T-helper 2 cell (primary cell): ENCODE measurements at places on chromosomes 1 and 21.

DNA sequence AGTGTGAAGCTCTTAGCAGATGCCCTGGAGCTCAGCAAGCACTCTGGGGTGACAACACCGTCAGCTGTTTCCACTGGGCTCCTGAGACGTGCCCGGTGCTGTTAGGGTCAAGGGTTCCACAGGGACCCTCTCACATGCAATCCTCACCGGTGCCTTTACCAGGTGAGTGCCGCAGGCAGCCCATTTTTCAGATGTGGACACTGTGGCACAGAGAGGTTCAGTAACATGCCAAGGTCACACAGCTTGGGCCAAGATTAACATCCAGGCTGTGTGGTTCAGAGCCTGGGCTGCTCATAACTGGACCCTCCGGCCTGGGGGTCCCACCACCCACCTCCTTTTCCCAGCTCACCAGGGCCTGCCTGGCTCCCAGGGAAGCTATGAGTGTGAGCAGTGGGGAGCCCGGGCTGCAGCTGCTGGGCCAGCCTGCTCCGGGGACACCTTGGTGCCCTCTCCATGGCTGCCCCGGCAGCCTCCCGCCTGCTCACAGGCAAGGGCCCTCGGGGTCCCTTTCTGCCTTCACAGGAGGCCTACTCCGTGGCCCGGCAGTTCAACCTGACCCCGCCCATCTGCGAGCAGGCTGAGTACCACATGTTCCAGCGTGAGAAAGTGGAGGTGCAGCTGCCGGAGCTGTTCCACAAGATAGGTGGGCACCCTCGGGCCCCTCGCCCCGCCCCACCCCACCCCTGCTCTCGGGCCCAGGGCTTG is 49.3 kb downstream of the KCNAB2 start:
- no peak for DNase-seq

GRCh38 chr1:204409123-204409522 is 2.5 kb downstream of the PPP1R15B start:
- DNase-seq = no peak

DNA sequence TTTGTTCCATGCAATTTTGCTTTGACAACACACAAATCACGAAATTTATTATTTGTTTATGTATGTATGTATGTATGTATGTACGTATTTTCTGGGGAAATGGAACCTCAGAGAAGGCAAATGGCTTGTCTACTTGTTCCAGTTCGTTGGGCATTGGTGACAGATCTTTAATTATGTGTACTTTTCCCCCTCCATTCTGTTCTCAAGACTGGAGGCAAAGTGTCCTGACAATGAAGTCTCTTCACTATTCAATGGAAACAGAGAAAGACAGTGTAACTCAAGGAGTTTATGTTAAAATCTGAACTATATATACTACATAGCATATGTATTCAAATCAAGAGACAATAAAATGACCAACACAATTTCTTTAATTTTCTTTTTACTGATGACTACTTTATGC is 245.7 kb upstream of the PTBP2 start:
- no peak for DNase-seq

DNA sequence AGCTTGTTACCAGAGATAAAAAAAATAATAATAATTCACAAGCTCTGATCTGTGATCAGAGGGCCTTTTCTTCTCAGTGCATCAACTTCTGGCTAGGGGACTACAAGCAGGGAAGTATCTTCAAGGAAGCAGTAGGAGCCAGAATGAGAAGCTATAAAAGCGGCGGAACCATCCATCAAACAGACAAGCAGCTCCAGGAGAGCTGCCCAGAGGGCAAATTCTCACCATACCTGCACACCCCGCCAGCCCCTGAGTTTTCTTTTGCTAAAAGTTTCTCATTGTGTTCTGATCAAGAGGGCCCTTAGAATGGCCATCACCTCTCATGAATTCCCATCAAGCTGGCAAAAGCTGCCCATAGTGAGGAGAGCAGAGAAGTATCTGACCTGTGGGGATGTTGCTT is 99.4 kb downstream of the SMYD2 start:
- DNase-seq = no peak

- DNase-seq = no peak
These were observed 59.9 kb downstream of the SIPA1L2 start for GRCh38 chr1:232570007-232570406.

- DNase-seq = peak; percentile 49
These were observed 62.8 kb upstream of the LAX1 start for GRCh38 chr1:203702130-203702577.

GRCh38 chr1:218585511-218586184 is 240.5 kb downstream of the TGFB2 start:
- DNase-seq = no peak

GRCh38 chr1:179038528-179039281 is 13.0 kb downstream of the FAM20B start:
- DNase-seq = peak; percentile 84

- DNase-seq = no peak
These were observed 31.8 kb downstream of the ADGRL2 start for GRCh38 chr1:81832573-81832972.

DNA sequence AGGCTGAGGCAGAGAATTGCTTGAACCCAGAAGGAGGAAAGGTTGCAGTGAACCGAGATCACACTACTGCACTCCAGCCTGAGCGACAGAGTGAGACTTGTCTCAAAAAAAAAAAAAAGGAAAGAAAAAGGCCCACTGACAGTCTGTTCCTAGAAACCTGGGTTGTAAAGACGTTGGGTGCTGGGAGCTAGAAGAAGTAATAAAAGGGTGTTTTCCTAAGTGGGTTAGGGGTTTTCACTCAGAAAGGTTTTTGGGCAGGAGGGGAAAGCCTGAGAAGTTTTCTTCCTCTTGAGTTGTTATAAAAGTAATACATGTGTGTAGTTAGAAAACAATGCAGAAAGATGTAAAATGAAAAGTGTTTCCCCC is 25.4 kb downstream of the CELA3A start:
- no peak for DNase-seq

GRCh38 chr1:15090373-15090772 is 63.2 kb upstream of the TMEM51 start:
- DNase-seq = no peak

DNA sequence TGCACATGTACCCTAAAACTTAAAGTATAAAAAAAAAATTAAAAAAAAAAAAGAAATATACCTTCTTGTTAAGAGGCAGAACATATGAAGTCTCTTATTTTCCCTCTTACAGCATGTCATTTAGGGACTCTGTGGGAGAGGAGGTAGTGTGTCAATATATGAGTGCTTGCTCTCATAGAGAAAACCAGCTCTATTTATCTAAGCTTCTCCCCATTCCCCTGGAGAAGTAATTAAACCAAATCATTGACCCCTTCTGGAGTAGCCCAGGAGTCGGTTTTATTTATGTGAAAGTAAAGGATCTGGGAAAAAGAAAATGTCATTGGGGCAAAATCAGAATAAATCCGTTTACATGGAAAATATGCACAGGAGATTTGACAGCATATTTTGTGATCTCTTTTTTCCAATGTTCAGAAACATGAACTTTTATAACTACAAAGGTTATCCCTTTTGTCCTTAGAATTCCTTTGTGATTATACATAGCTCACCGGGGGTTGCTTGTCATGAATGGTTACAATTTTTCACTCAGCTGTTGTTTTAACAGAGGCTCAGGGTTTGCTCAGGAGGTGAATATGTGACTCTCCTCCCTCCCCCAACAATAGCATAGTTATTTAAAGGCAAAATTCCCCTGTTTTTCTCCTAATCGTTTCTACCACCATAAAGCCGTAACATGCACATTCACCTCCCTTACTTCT is 114.5 kb upstream of the C1orf21 start:
- DNase-seq = no peak

- no peak for DNase-seq
These were observed 779.6 kb upstream of the ADGRL2 start for GRCh38 chr1:81021134-81021533.

- no peak for DNase-seq
These were observed 2.0 kb upstream of the PIP5K1A start for GRCh38 chr1:151196292-151196800.

- no peak for DNase-seq
These were observed 118.3 kb downstream of the TGFB2 start for GRCh38 chr1:218463194-218464156.

DNA sequence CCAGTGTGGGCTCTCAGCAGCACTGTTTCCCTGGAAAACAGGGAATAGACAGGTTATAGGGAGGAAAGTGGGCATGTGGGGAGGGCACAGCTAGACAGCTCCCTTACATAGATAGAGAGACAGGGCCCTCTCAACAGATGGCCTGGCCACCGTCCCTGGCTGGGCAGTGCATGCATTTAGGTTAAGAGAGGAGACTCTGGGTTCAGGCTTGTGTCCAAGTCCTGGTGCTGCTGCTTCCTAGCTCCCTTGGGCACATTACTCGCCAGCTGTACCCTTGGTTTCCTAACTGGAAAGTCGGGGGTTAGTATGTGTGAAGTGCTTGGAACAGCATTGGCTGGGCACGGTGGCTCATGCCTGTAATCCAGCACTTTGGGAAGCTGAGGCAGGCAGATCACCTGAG is 9.1 kb downstream of the PLOD1 start:
- no peak for DNase-seq

GRCh38 chr1:78340006-78340405 is 150.8 kb upstream of the PTGFR start:
- DNase-seq = no peak

GRCh38 chr1:15446212-15446611 is 8.0 kb downstream of the CTRC start:
- no peak for DNase-seq

DNA sequence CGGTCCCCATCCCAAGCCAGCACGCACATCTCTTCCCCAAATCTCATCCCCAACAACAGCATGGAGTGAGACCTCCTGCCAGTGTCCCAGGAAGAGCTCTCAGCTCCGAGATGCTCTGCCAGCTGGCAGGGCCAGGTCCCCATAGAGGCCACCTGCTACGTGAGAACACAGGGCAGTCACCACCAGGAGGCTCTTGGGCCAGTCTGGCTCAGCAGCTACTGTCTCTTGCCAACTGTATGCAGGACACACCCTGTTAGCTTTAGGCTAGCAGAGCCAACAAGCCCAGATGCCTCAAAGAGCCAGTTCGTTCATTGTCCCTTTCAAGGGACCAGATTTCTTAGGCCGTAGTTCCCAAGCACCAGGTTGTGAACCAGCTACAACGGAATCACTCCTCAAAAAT is 36.9 kb downstream of the FBXO2 start:
- DNase-seq = no peak

DNA sequence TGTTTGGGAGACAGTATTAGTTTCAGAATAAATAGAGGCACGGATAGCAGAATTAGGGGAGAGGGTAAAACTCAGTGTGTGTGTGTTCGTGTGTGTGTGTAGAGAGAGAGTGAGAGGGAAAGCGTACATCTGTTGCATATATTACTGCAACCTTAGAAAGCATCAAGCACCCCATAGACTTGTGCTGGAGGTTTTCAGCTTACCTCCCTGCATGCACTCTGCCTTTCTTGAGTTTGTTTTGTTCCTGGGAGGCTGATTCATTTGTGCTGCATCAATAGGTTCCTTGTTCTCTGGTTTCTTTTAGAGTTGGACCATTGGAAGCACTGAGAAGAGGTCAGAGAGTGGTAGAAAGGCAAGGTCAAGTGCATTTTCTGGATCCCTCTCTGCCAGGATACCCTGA is 104.4 kb upstream of the KCNK1 start:
- no peak for DNase-seq

GRCh38 chr1:32263744-32264143 is 12.7 kb downstream of the LCK start:
- peak; percentile 40 for DNase-seq

GRCh38 chr1:169548282-169548681 is 38.0 kb downstream of the F5 start:
- DNase-seq = no peak

- DNase-seq = no peak
These were observed 164.7 kb downstream of the NPHP4 start for GRCh38 chr1:5827516-5827915.

DNA sequence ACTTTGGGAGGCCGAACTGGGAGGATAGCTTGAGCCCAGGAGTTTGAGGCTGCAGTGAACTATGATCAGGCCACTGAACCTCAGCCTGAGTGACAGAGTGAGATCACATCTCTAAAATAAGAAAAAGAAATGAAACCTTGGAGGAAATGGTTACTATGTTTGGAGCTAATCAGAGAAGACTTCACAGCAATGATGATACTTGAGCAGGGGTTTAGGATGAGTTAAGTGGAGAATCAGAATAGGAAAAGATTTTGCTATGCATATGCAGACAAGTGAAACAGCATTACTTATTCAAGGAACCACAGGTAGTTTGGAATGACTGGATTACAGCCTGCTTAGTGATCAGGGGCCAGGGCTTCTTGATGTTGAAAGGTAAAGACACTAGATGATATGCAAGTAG is 1.3 kb upstream of the CD5L start:
- no peak for DNase-seq

DNA sequence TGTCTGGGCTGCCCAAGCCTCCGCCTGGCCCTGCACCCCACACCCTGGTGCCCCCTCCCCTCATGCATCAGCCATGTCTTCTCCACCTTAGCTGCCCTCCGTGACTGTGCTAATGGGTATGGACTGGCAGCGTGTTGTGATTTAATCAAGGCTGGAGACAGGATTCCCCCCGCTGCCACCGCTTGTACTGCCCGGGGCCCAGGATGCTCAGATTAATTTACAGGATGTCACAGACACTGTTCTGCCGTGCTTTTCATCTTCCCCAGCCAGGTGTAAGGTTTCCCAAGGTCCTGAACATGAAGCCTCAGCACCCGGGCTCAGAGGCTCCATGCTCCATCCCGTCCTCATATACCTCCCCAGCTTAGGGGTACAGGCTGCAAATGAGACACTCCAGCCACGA is 66.3 kb downstream of the TAS1R2 start:
- no peak for DNase-seq

DNA sequence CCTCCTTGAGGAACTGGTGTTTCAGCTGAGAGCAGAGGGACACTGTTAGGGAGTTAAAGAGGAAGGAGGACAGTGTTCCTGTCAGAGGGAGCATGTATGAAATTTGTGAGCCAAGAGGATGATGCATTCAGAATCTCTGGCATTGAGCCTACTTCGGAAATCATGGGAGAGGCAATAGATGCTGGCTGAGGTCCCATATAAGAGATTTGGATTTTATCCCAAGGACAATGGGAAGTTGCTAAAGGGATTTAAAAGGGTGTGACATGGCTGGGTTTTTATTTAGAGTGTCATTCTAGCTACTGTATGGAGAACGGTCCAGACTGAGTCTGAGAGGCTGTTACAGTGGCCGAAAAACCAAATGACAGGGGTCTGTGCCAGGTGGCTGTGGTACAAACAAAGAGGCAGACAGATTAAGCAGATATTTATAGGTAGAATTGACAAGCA is 403.2 kb upstream of the B3GALT2 start:
- no peak for DNase-seq

- peak; percentile 87 for DNase-seq
These were observed 7.4 kb downstream of the EFNA4 start for GRCh38 chr1:155070721-155071569.

GRCh38 chr1:68049941-68050878 is at the start of gene DIRAS3:
DIRAS3 (minus strand) TSS chr1:68050627; CDS start chr1:68047297, 3,330 bp downstream.
- no peak for DNase-seq
